ENCODE measurements at places on chromosomes 11 and 22. TPM values are rescaled to one million over a fixed set of nuclear protein-coding genes. Genes with fewer than 3 reads are reported as not detected.

DNA sequence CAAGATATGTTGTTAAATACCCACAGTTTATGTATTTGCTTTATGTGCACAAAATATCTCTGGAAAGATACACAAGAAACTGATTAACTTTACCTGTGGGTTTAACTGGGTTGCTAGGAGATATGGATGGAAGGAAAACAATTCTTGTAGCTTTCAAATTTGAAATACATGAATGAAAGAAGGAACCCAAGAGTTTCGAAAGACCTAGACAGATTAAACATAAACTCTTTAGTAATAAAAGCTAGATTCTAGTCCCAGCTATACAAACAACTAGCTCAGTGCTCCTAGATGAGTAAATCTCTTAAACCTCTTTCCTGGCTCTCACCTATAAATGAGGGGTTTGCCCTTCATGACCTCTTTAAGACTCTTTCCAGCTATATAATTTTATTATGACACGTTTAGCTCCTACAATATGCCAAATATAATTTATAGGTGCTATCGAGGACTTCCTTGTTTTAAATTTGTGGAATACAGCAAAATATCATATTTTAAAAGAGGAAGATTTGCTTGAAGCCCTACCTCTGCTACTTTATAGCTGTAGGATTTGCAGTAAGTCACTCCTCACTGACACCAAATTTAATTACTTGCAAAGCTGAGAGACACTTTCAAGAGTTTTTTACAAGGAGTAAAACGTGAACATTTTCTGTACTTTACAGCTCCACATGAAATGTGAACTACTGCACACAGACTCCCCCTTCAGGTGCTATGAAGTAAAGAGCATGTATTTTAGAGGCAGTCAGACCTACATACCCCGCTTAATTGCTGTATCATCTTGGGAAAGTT is 50.7 kb downstream of the RRAS2 start:
- H3K4me1 ChIP-seq: peaks cover 10% of the 10 kb centered on the region
- peak; percentile 39 for DNase-seq
- no peak overlapping the region for H3K4me3 ChIP-seq
- no peak overlapping the region for H3K27ac ChIP-seq
- no peaks in the 10 kb centered on the region for H3K36me3 ChIP-seq

GRCh38 chr11:20011307-20011951 is 148.8 kb downstream of the DBX1 start:
- H3K36me3 ChIP-seq: no peaks in the 10 kb centered on the region
- H3K4me3 ChIP-seq: no peak overlapping the region
- no peak overlapping the region for H3K27ac ChIP-seq
- peaks cover 7% of the 10 kb centered on the region for H3K4me1 ChIP-seq

DNA sequence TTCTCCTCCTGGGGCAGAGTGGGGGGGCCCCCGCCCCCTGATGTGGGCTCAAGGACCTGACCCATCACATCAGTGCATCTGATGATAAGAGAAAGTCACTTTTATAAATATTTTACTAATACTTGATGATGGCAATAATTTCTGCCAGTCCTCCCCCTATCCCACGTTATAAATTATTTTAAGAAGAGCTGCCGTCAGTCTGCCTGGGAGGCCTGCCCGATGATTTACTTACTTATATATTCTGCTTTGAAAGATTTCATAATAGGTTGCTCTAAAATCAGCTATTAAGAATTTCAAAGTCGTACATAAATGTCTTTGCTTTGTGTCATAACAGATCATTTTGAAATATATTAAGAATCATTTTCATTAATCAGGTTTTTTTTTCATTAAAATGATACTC is 58.8 kb downstream of the MYO18B start:
- H3K4me1 ChIP-seq: no peaks in the 10 kb centered on the region
- H3K27ac ChIP-seq: no peak overlapping the region
- H3K27me3 ChIP-seq: no peaks in the 10 kb centered on the region
- no peak for DNase-seq
- H3K4me3 ChIP-seq: no peak overlapping the region
- peaks cover 43% of the 10 kb centered on the region for H3K36me3 ChIP-seq

DNA sequence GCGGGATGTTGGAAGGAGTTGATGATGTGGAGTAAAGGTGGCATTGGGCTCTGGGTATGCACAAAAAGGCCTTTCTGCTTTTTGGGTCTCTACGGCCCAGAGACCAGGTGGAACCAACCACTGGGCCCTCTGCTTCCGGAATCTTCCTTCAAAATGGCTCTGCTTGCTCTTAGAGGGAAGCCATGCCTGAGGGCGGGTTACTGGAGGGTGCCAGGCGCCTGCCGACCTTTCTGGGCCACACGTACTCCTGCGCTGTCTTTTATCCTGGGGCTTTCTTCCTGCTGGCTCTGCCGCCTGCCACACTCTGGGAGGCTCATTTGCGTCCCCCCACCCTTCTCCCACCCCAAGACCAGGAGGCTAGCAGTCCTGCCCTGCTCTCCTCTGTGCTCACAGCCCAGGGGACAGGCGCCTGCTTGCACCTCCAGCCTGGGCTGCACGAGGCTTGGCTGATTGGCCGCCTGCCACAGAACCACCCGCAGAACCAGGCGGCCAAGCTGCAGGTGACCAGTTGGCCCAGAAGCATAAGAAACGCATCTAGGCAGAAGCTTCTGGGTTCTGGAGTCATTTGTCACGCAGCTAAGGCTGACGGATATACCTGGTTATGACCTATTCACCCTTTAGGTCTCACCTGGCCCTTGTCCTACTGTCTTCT is 536.9 kb downstream of the TBC1D22A start:
- no peak overlapping the region for H3K4me3 ChIP-seq
- H3K4me1 ChIP-seq: no peaks in the 10 kb centered on the region
- H3K36me3 ChIP-seq: no peaks in the 10 kb centered on the region
- peaks cover 26% of the 10 kb centered on the region for H3K27me3 ChIP-seq

DNA sequence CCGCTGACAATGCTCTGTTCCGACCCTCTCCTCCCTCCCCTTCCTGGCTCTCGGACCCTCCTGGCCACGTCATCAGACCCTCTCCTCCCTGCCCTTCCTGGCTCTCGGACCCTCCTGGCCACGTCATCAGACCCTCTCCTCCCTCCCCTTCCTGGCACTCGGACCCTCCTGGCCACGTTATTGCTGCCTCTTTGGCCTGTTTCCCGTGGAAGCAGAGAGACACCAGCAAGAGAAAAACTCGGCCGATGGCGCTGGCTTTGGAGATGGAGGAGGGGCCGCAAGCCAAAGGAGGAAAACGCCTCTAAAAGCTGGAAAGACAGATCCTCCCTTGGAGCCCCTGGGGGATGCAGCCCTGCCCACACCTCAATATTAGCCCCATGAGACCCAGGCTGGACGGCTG is 463.3 kb downstream of the BRD1 start:
- H3K4me3 ChIP-seq: no peak overlapping the region
- no peaks in the 10 kb centered on the region for H3K36me3 ChIP-seq
- no peaks in the 10 kb centered on the region for H3K4me1 ChIP-seq
- no peak overlapping the region for H3K27ac ChIP-seq
- H3K27me3 ChIP-seq: peaks cover 1% of the 10 kb centered on the region
- no peak for DNase-seq

The CLTCL1 gene
- 22.2 TPM for total RNA-seq
